ENCODE measurements at places on chromosomes 3 and 15.

DNA sequence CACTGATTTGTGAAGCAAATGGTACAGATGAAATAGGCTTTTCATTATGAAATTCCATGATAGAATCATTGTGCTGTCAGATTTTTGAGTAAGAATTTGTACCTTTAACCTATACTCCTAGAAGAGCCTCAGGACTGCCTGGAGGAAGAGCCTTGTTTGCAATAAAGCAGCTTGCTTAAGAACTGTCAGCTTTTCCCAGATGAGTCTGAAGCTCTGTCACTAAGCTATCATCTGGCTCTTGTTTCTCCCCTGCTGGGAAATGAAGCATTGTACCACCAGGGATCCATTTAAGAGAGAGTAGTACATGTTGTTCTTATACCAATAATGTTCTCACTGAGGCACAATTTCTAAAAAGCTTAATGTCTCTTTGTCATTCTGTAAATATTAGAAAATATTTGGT lies 85.1 kb upstream of the FLNB start:
- DNase-seq, result no peak

- no peak for DNase-seq
Measured at GRCh38 chr3:197369545-197369944, 71.1 kb upstream of the DLG1 start.

GRCh38 chr3:167382155-167382554 lies 2.1 kb upstream of the ZBBX start:
- DNase-seq, result no peak

GRCh38 chr3:54882129-54882833 lies 45.6 kb downstream of the LRTM1 start:
- DNase-seq, result no peak

- peak; percentile 27 for DNase-seq
Measured at GRCh38 chr3:112043621-112044201, 9.2 kb downstream of the TMPRSS7 start.

GRCh38 chr15:63347074-63347857 lies 34.4 kb downstream of the CA12 start:
- DNase-seq, result no peak

- no peak for DNase-seq
Measured at GRCh38 chr3:134666885-134667284, 16.1 kb upstream of the KY start.

GRCh38 chr3:76043746-76044145 lies 258.4 kb upstream of the ZNF717 start:
- no peak for DNase-seq

DNA sequence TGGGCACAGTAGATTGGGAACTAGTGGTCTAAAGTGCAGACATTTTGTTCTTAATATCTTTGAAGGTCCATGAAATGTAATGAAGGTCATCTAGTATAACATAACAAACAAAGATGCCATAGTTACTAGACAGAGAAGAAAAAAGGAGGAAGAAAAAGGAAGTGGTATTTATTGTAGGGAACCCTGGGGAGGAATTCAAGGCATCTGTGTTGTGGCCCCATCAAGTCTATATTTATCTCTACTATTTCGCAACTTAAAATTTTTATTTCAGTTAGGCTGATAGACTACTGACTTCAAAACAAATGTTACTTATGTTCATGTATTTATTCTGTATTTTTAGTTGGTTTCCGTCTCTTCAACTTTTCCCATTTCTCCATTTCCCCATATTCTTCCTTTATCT lies 48.9 kb upstream of the ZDHHC23 start:
- DNase-seq, result no peak
